ENCODE measurements at places on chromosomes 4 and X.
A peak's percentile ranks its signal among the peaks of the same experiment; 100 is the strongest.

GRCh38 chr4:108988464-108989195 lies 225.8 kb upstream of the ETNPPL start:
- no peak for DNase-seq

- peak; percentile 45 for DNase-seq
Observed at GRCh38 chr4:73832651-73833237, 3.7 kb upstream of the CXCL6 start.

- DNase-seq: peak; percentile 43
Observed at GRCh38 chrX:150897421-150898320, 797 bp downstream of the CD99L2 start.

- peak; percentile 37 for DNase-seq
Observed at GRCh38 chr4:119493886-119494285, 134.7 kb downstream of the PDE5A start.

DNA sequence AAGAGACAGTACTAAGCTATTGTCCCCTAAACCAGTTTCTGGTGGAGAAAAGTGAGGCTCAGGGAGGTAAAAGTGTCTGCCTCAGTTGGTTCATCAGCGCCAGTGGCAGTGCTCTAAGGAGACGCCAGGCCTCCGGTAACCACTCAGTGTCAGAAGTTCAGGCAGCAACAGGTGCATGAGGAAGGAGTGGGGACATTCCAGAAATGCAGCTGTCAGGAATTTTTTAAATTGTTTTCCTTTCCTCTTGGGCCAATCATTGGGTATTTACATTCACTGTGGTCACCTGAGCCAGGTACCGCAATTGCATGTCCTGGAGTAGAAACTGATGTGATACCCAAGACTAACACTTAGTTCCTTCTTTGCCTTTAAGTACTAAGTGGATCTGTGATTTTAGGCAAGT lies 40.2 kb upstream of the HS3ST1 start:
- DNase-seq: no peak

GRCh38 chr4:120672076-120672475 lies 250.4 kb downstream of the PRDM5 start:
- DNase-seq: no peak

Data from astrocyte of the hippocampus (primary cell).